Endodermal cell (in vitro differentiated cells): ENCODE measurements at places on chromosomes 7 and 10. TPM values are rescaled to one million over a fixed set of nuclear protein-coding genes. Genes with fewer than 3 reads are reported as not detected.

CH25H gene
- not detected in 2 replicates for total RNA-seq

C10orf53 gene
- total RNA-seq: not detected in 2 replicates

NAT16 gene
- 0.20 TPM in 1 of 2 replicates, not detected in the other for total RNA-seq

ZNRF2 gene
- total RNA-seq: 15.0 and 15.5 TPM in 2 replicates

GBF1 gene
- total RNA-seq: 31.4 to 38.1 TPM (median 33.5 TPM) in 3 replicates

IFIT1B gene
- not detected in 3 replicates for total RNA-seq

SPDYE11 gene
- not detected in 2 replicates for total RNA-seq

HBP1 gene
- total RNA-seq: 39.3 to 71.7 TPM (median 40.0 TPM) in 3 replicates

ASL gene
- total RNA-seq: 45.0 and 47.9 TPM in 2 replicates

MYO1G gene
- total RNA-seq: 0.07 to 0.38 TPM (median 0.11 TPM) in 3 replicates

LRMDA gene
- 1.7 and 1.9 TPM in 2 replicates for total RNA-seq

PTPRZ1 gene
- total RNA-seq: 11.9 to 20.5 TPM (median 18.0 TPM) in 3 replicates

VPS37D gene
- total RNA-seq: 9.1 to 27.1 TPM (median 9.8 TPM) in 3 replicates

CYP3A7 gene
- total RNA-seq: not detected in 2 replicates

DNA sequence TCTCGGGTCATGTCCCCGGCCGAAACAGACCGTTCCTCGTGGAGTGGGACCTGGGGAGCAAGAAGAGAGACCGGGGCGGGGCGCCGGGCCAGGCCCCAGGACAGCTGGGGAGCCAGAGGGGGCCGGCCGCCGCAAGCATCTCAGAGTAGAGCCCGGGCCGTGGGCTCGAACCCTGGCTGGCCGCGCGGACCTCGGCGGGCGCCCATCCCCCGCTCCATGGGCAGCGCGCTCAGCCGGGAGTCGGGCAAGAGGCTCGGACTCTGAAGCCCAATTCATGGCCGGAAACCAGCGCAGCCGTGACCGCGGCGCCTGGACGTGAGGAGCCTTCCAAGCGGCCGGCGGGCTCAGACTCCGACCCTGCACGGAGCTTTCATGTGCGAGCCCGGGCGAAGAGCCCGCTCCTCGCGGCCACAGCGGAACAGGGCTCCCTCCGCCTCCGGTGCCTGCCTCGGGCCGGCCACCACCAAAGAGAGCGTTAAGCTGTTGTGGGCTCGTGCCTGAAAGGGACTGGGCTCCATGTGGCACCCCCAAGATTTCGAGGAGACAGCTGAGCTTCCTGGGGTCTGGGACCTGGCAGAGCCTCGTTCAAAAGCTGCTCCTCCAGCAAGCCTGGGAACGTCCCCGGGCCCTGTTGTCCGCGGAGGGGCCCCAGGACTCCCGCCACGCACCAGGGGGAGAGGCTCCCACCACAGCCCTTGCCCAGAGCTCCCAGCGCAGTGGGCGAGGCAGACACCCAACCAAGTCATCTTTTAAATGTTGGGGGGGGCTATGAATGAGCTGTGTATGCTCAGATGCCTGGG, 757 bp upstream of the GRID1 start:
- peaks cover 96% of the 10 kb centered on the region for H3K27me3 ChIP-seq
- peak; percentile 81 for DNase-seq
- H3K4me1 ChIP-seq: no peaks in the 10 kb centered on the region
- H3K36me3 ChIP-seq: no peaks in the 10 kb centered on the region
- no peak overlapping the region for H3K27ac ChIP-seq
- H3K4me3 ChIP-seq: no peak overlapping the region

GRCh38 chr10:58570307-58570723, 57.6 kb downstream of the BICC1 start:
- no peaks in the 10 kb centered on the region for H3K27me3 ChIP-seq
- H3K36me3 ChIP-seq: no peaks in the 10 kb centered on the region
- no peak overlapping the region for H3K27ac ChIP-seq

GRCh38 chr7:154698726-154699291, 304.1 kb downstream of the PAXIP1 start:
- H3K4me3 ChIP-seq: no peak overlapping the region
- no peaks in the 10 kb centered on the region for H3K36me3 ChIP-seq
- H3K4me1 ChIP-seq: no peaks in the 10 kb centered on the region

DNA sequence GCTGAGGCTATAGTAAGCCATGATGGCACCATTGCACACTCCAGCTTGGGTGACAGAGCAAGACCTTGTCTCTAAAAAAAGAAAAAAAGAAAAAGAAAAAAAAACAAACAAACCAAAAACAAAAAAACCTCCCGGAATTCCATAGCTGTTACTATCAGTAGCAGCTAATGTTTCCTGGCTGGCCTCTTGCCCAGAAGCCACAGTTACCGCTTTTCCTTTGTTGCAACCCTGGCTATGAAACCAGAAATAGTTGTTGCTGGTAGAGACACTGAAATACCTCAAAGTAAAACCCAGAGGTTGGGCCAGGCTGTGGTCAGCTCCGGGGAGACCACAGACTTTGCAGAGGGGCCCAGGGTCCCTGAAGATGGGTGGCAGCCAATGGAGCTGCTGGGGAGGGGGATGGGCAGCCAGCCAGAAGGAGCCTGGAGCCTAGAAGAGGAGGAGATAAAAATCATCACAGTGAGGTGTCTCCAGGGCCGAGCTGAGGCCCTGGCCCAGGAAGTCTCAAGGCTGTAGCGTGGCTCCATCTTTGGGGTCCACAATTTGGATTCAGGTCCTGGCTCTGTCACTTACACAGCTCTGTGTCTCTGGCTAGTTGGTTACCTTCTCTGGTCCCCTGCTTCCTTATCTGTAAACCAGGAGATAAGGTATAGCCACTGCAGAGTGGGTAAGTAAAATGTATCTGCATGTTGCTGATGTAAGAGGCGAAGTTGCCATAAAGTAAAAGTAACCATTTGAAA, 3.4 kb upstream of the CHST12 start:
- peaks cover 8% of the 10 kb centered on the region for H3K4me1 ChIP-seq
- no peaks in the 10 kb centered on the region for H3K27me3 ChIP-seq
- no peak overlapping the region for H3K4me3 ChIP-seq
- H3K27ac ChIP-seq: peak overlapping the region; percentile 16
- DNase-seq: peak; percentile 70

DNA sequence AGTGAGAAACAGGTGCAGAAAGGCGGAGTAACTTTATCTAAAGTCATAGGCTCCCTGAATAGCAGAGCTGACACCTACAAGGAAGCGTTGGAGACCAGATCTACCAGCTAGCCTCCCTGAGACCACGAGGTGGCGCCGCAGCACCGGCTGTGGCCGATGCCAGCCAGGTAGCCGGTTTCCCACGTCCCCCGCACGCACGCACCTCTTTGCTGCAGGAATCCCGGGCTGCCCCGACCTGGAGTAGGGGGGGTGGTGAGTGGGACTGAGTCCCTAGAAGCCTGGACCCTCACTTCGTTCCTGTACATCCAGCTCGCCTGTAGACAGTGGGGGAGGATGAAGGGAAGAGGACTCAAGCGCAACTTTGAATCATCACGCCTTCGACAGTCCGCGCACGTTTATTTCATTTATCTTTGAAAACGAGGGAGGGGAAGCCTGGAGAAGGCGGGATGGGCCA, 3.7 kb downstream of the ELOVL3 start:
- H3K4me3 ChIP-seq: peak overlapping the region; percentile 69
- peak; percentile 95 for DNase-seq
- no peaks in the 10 kb centered on the region for H3K4me1 ChIP-seq
- H3K36me3 ChIP-seq: no peaks in the 10 kb centered on the region
- peaks cover 100% of the 10 kb centered on the region for H3K27me3 ChIP-seq
- H3K27ac ChIP-seq: no peak overlapping the region

GRCh38 chr10:107529350-107529749, 364.8 kb upstream of the SORCS1 start:
- no peaks in the 10 kb centered on the region for H3K36me3 ChIP-seq
- no peak overlapping the region for H3K27ac ChIP-seq
- DNase-seq: no peak
- H3K4me1 ChIP-seq: peaks cover 5% of the 10 kb centered on the region

DNA sequence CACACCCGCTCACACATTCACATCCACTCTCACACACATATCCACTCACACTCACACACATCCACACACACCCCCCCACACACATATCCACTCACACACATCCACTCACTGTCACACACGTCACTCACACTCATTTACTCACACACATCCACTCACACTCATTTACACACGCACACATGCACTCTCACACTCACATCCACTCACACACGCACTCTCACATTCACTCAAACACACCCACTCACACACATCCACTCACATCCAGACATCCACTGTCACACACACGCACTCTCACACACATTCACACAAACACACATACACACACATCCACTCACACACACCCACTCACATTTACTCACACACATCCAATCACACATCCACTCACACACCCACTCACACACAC, 18.3 kb downstream of the PWWP2B start:
- H3K4me1 ChIP-seq: peaks cover 4% of the 10 kb centered on the region
- no peak overlapping the region for H3K4me3 ChIP-seq
- no peak overlapping the region for H3K27ac ChIP-seq
- no peak for DNase-seq
- no peaks in the 10 kb centered on the region for H3K27me3 ChIP-seq

DNA sequence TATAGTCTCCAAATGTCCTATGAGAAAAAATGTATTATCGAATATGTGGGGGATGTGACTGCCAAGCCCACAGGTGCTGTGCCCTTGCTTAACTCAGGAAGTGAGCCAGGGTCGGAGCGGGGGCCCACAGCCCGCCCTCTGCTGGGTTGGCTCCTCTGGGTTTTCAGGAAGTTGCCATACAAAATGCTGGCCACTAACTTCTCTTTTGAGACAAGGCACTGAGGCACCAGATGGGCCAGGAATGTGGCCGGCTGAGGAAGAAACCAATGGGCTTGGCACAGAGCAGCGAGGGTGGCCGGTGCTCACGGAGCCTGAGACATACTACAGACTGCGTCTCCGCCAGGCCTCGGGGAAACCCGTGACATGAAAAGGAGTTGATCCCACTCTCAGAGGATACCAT, 58.9 kb downstream of the FAM53B start:
- peaks cover 3% of the 10 kb centered on the region for H3K4me1 ChIP-seq
- no peak overlapping the region for H3K27ac ChIP-seq
- DNase-seq: no peak
- H3K36me3 ChIP-seq: peaks cover 22% of the 10 kb centered on the region
- H3K27me3 ChIP-seq: no peaks in the 10 kb centered on the region

- H3K4me1 ChIP-seq: peaks cover 2% of the 10 kb centered on the region
- DNase-seq: peak; percentile 85
- H3K27ac ChIP-seq: no peak overlapping the region
- H3K27me3 ChIP-seq: no peaks in the 10 kb centered on the region
- no peak overlapping the region for H3K4me3 ChIP-seq
These were observed 18.6 kb downstream of the OPALIN start for GRCh38 chr10:96339956-96340904.

GRCh38 chr7:21099432-21099831, 312.7 kb upstream of the SP8 start:
- no peak for DNase-seq
- no peaks in the 10 kb centered on the region for H3K27me3 ChIP-seq
- H3K4me1 ChIP-seq: no peaks in the 10 kb centered on the region
- H3K27ac ChIP-seq: no peak overlapping the region

GRCh38 chr10:24722131-24722675, 1.5 kb downstream of the ARHGAP21 start:
- peak overlapping the region; percentile 91 for H3K27ac ChIP-seq
- H3K4me3 ChIP-seq: peak overlapping the region; percentile 85
- no peaks in the 10 kb centered on the region for H3K27me3 ChIP-seq
- no peak for DNase-seq
- no peaks in the 10 kb centered on the region for H3K4me1 ChIP-seq

- H3K4me3 ChIP-seq: no peak overlapping the region
- DNase-seq: no peak
- peaks cover 10% of the 10 kb centered on the region for H3K27me3 ChIP-seq
- H3K36me3 ChIP-seq: no peaks in the 10 kb centered on the region
These were observed 27.5 kb upstream of the ZCCHC24 start for GRCh38 chr10:79472951-79473350.

DNA sequence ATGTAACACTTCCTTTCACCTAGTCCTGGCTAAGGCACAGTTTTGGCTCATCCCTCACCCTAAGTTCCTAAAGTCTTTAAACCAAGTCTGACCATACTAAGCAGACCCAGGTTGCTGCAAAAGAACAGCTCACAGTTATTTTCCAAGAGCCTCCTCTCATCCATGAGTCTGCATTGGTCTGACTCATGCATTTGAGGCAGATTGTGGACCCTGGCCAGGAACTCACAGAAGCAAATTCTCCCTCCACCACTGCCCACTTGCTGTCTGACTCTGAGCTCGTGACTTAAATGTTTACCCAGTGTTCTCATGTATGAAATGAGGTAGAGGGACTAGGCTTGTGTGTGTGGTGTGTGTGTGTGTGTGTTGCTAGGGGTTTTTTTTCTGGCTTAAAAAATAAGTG, 1272.8 kb downstream of the TYW1 start:
- H3K4me3 ChIP-seq: no peak overlapping the region
- no peaks in the 10 kb centered on the region for H3K27me3 ChIP-seq
- no peak for DNase-seq
- H3K36me3 ChIP-seq: no peaks in the 10 kb centered on the region
- H3K27ac ChIP-seq: no peak overlapping the region

- H3K27ac ChIP-seq: no peak overlapping the region
- peaks cover 6% of the 10 kb centered on the region for H3K4me1 ChIP-seq
- H3K27me3 ChIP-seq: peaks cover 98% of the 10 kb centered on the region
- no peaks in the 10 kb centered on the region for H3K36me3 ChIP-seq
- peak; percentile 98 for DNase-seq
These were observed 168.9 kb downstream of the NRF1 start for GRCh38 chr7:129780257-129780973.

- H3K4me1 ChIP-seq: no peaks in the 10 kb centered on the region
- H3K27ac ChIP-seq: no peak overlapping the region
- no peak for DNase-seq
- H3K36me3 ChIP-seq: no peaks in the 10 kb centered on the region
- no peak overlapping the region for H3K4me3 ChIP-seq
These were observed 83.0 kb downstream of the PARD3 start for GRCh38 chr10:34731885-34732701.

DNA sequence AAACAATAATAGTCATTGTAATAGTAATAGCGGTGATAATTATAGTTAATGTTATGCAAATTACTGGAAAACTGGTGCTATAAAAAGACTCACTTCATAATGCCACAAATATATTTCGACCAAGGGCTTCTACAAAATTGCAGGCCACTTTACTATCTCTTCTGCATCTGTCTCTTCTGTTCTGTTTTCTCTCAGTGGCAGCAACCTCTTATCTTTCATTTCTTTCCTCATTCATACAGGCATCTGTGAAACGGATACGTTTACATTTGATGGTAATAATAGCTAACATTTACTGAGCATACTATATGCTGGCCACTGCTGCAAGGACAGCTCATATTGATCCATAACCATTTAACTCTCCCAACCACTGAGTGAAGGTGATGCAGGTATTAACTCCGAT, 537.4 kb upstream of the PFKP start:
- no peak overlapping the region for H3K27ac ChIP-seq
- H3K4me3 ChIP-seq: no peak overlapping the region
- H3K36me3 ChIP-seq: no peaks in the 10 kb centered on the region
- no peaks in the 10 kb centered on the region for H3K4me1 ChIP-seq

DNA sequence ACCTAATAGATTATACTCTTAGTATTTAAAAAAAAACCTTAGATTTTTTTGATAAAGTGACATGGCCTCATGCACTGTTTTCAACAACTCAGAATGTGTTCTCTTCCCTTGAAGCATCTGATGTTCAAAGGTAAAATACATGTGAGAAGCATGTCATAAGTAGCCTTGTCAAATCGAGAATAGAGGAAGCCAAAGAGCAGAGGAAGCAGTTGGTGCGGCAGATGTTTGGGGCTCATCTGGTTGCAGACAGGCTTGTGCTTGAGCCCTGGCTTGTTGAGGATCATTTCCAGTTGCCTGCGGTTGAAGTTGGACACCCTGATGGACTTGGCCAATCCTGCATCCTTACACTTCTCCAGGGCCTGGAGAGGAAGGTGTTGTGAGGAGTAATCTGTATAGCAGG, 59.2 kb downstream of the AKR1E2 start:
- H3K4me3 ChIP-seq: no peak overlapping the region
- no peaks in the 10 kb centered on the region for H3K4me1 ChIP-seq
- no peaks in the 10 kb centered on the region for H3K27me3 ChIP-seq
- H3K27ac ChIP-seq: no peak overlapping the region

- H3K27ac ChIP-seq: no peak overlapping the region
- H3K36me3 ChIP-seq: no peaks in the 10 kb centered on the region
- H3K4me3 ChIP-seq: no peak overlapping the region
These were observed 8.3 kb downstream of the KAZALD1 start for GRCh38 chr10:101070098-101070497.
